SK-MEL-5 (cell line): ENCODE measurements at places on chromosomes 5 and 9. TPM values are rescaled to one million over a fixed set of nuclear protein-coding genes. Genes with fewer than 3 reads are reported as not detected.

DNA sequence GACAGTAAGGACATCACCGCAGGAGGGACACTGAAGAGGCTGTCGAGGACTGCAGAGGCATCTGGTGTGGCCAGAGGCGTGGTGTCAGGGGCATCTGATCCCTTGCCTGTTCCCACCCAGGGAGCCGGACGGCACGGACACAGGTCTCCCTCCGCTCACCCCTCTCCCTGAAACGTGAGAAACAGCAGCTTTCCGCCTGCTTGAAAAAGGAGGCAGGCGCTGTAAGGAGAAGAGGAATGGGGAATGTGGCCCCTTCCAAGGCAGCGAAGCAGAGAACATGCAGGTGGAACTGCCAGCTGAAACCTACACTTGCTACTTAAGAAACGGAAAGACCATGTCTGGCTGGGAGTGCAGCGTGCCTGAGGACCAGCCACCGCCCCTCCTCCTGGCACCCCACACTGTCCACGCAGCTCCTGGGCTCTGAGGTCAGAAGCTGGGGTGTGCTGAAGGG is 176.2 kb downstream of the GAPVD1 start:
- DNase-seq = no peak

- no peak for DNase-seq
These were observed 13.2 kb downstream of the ANGPTL2 start for GRCh38 chr9:127109212-127109711.

DNA sequence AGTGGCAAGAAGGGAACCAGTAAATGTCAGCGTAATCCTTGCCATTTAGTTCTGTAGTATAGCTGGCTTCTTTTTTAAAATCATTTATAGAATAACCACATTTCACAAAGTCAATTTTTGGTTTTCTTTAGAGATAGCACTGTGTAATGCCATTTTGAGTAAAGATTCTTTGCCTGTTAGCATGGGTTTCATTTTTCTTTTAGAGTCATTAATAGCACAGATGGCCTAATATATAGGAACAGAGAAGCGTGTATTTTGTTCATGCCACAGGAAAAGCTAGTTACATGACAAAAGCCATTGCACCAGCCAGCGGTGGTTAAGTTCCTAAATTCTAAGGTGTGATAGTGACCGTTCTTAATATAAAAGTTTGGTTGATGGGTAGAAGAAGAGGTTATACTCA is 1363.9 kb downstream of the MAT2B start:
- no peak for DNase-seq

- no peak for DNase-seq
These were observed 35.3 kb upstream of the IQGAP2 start for GRCh38 chr5:76367623-76368371.

DNA sequence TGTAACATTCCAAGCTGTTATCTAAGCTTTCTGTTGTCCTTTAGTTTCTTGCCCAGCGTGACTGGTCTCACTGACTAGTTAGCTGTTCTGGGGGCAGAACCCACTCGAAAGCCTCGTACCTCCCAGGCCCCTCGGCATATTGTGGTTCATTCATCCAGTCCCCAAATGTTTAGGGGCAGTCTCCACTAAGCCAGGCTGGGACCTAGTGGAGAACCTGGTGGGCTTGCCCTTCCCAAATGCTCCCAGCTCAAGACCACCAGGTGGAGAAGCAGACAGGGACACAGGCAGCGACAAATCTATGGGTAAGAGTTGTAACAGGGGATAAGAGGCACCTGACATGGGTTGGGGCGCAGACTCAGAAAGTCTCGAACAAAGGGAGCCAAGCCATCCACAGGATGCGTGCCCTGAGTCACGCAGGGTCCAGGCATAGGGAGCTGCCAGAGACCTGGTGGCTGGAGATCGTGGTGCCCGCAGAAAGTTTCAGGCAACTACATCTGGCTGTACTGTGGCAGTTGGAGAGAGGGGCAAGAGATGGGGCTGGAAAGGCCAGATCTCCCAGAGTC is 851 bp upstream of the EEIG1 start:
- no peak for DNase-seq

The ZNF454 gene
- not detected in 2 replicates for total RNA-seq

The DDX4 gene
- not detected in 2 replicates for total RNA-seq

The WDR70 gene
- 42.5 and 45.6 TPM in 2 replicates for total RNA-seq
